ENCODE measurements at places on chromosomes 4 and X.
A peak's percentile ranks its signal among the peaks of the same experiment; 100 is the strongest.

GRCh38 chr4:8840816-8841455, 30.7 kb downstream of the HMX1 start:
- DNase-seq, result peak; percentile 51

DNA sequence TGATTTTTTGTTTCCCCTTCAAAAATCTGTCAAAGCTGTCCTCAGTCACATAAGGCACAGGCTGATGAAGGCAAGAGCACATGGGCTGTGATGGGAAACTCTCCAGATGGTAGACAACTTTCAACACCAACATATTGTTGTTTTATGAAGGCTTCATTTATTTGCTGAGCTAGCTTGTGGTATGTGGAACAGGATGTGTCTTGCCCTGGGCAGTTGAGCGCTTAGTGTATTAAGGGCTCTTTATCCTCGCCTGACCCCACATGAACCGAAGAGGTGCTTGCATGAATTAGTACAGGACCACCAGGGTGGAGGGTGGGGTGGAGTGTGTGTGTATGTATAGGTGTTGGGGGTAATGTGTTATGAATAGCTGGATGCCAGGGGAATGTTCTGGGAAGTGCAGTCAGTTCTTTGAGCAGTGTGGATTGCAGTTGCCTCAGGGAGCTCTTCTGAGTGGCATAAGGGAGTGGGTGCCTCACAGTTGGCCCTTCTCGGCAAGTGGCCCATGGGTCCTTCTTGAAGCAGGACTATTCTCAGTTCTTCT, 103.1 kb downstream of the PHEX start:
- DNase-seq, result no peak

DNA sequence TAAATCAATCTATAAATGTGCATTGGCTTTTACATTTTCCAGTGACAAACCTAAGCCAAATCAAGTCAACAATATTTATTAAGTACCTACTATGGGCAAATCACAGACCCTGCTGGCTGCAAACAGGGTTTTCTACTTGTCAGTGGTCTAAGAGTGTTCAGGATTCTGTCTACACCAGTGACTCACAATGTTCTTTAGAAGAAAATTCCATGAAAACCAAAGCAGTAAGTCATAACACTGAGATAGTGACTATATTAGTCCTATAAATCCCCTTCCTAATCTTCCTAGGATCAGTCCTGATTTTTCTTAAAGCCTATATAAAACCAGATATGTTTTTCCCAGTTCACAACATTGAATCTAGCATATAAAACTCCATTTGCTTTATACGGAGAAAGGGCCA, 69.7 kb downstream of the PPP3CA start:
- DNase-seq, result no peak

DNA sequence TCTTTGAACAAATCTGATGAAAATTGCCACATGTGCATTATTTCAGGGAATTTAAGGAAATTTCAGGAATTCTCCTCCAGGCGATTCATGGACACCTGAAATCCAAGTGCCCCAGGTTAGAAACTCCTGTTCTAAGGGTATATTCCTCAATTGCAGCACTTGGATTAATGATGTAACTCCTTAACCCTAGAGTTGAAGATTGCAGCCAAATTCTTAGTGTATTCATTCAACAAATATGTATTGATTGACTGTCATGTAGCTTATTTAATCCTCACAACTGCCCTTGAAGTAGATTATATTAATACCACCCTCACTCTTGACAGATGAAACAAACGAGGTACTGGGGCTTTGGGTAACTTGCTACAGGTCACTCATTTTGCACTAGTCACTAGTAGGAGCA, 11.3 kb downstream of the CETN2 start:
- DNase-seq, result no peak

DNA sequence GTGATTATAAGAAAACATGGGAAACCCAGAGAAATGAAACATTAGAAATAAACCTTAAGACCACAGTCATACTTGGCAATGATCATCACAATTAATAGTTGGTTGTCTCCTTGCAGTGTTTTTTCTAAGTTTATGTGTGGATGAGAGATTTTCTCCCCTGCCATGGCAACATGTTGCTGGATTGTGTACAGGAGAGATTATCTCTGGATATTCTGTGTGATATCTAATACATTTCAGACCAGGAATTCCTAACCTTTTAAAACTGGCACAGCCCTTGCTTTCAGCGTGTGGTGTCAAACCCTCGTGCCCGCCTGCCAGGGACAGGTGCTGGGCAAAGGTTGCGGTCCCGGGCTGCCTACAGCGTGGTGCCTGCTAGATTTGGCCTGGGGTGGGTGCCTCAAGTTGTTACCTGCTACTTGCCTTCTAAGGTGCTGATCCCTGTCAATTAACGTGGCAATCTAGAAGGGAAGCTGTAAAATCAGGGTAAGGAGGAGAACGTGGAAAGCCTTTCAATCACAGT, 100.5 kb downstream of the TMEM131L start:
- no peak for DNase-seq

GRCh38 chrX:123835661-123836371, 24.0 kb upstream of the XIAP start:
- DNase-seq, result no peak

- no peak for DNase-seq
Measured at GRCh38 chr4:150332086-150332485, 249.9 kb upstream of the MAB21L2 start.

Data from spleen (tissue), 13 donors.